ENCODE measurements at places on chromosomes 1 and 21. TPM values are rescaled to one million over a fixed set of nuclear protein-coding genes. Genes with fewer than 3 reads are reported as not detected.
A peak's percentile ranks its signal among the peaks of the same experiment; 100 is the strongest.

The SLC25A24 gene
- total RNA-seq: 63.8 TPM

The MFSD2A gene
- 2.3 TPM for total RNA-seq

The LYPD8 gene
- total RNA-seq: not detected

DNA sequence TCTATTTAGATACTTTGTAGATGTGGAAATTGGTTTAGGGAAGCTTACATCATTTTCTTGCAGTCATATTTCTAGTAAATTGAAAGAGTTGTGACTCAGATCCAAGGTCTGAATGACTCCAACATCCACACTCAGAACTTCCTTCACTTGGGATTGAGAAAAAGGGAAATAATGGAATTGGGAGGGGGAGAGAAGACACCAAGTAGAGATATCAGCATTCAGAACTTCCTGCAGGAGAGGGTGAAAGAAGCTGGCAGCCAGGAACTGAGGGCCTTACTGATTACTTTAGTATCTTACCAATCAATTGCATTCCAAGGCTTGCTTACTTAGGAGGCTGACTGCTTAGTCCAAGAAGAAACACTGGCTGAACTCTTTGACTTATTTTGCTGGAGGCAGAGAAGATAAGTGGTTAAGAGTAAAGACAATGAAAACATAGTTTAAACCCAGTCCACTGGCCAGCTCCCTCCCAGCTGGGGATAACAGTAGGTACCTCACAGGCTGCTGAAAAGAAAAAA is 21.7 kb downstream of the APP start:
- DNase-seq: peak; percentile 83

- no peak for DNase-seq
Observed at GRCh38 chr1:38006008-38006828, 904 bp upstream of the FHL3 start.

DNA sequence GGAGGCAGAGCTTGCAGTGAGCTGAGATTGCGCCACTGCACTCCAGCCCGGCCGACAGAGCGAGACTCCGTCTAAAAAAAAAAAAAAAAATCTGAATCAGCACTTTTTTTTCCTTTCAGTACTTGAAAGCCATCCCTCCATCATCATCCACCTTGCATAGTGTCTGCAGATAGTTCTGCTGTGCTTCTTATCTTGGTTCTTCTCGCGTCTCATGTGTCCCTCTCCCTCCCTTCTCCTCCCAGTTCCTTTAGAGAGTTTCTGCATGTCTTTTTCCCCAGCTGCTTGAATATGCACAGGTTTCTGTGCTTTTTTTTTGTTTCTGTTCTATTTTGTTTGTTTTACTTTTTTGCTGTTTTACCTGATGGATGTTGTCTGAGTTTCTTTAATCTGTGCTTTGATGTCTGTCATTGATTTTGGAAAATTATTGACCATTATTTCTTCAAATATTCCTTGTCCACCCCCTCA is 3.9 kb upstream of the COL18A1 start:
- no peak for DNase-seq

GRCh38 chr1:56289260-56289659 is 290.1 kb downstream of the PLPP3 start:
- no peak for DNase-seq

DNA sequence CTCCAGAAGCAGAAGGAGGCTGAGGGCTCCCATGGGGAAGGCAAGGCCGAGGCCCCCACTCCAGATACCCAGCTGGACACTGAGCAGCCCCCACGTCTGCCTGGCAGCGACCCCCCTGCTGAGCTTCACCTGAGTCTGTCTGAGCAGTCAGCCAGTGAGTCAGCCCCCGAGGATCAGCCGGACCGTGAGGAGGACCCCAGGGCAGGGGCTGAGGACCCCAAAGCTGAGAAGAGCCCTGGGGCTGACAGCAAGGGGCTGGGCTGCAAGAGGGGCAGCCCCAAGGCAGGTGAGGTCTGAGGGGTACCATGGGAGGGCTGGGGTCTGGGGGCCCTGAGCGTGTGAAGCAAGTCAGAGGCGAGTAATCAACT is 21.3 kb downstream of the DMBX1 start:
- no peak for DNase-seq

DNA sequence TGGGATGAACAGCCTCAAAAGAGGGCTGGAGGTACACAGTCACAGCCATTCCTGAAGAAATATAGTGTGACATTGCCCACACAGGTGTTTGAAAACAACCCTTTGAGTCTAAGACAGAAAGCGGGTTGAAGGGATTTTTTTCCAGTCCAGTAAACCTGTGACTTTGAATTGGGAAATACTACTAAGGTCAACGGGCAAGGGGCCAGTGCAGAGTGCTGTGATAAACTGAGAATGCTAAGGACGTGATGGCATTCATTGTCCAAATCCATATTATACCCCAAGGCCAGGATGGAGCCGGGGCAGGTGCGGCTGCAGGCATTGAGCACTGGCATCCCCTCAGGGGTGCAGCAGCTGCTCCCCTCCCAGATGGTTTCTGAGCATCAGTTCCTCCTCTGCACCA is 36.6 kb downstream of the KIAA0040 start:
- no peak for DNase-seq

Data from fibroblast of the aortic adventitia (primary cell).